GM23338 (cell line): ENCODE measurements at places on chromosomes 2 and 18. TPM values are rescaled to one million over a fixed set of nuclear protein-coding genes. Genes with fewer than 3 reads are reported as not detected.

CNRIP1 gene
- total RNA-seq, result 5.9 and 6.9 TPM in 2 replicates

KLHL41 gene
- total RNA-seq, result not detected in 2 replicates

DNA sequence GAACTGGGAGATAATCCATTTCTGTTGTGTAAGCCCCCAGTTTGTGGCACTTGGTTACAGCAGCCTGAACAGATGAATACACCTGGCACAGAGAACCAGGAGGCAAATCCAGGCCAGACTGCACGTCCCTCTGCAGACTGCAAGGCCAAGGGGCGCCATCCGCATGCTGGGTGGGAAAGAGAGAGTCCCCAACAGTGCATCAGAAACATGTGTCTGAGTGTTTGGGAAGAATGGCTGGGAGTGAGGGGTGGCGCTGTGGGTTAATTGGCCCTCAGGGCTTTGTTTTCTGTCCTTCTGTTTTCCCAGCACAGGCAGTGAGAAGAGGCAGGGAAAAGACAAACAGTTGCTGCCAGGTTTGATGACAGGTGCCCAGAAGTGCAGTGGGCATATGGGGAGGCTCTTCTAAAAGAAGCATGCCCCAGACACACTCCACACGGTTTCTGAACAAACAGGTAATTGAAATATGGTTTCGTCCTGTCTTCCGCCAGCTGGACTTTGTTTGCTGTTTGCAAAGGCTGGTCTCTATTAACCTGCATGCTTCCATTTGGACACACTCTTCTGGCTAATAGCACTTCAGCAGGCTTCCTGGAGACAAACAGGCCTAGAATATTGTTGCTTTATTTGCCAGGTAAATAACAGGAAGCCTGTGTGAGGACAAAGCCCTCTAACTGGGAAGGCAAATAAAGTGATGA is 43.4 kb upstream of the SEC11C start:
- peak; percentile 86 for DNase-seq

GRCh38 chr2:65834771-65835475 is 402.5 kb upstream of the SPRED2 start:
- DNase-seq, result no peak

GRCh38 chr2:176446718-176447414 is 177.6 kb downstream of the MTX2 start:
- no peak for DNase-seq

GRCh38 chr2:106572541-106573450 is 85.6 kb downstream of the CD8B2 start:
- DNase-seq, result peak; percentile 81

DNA sequence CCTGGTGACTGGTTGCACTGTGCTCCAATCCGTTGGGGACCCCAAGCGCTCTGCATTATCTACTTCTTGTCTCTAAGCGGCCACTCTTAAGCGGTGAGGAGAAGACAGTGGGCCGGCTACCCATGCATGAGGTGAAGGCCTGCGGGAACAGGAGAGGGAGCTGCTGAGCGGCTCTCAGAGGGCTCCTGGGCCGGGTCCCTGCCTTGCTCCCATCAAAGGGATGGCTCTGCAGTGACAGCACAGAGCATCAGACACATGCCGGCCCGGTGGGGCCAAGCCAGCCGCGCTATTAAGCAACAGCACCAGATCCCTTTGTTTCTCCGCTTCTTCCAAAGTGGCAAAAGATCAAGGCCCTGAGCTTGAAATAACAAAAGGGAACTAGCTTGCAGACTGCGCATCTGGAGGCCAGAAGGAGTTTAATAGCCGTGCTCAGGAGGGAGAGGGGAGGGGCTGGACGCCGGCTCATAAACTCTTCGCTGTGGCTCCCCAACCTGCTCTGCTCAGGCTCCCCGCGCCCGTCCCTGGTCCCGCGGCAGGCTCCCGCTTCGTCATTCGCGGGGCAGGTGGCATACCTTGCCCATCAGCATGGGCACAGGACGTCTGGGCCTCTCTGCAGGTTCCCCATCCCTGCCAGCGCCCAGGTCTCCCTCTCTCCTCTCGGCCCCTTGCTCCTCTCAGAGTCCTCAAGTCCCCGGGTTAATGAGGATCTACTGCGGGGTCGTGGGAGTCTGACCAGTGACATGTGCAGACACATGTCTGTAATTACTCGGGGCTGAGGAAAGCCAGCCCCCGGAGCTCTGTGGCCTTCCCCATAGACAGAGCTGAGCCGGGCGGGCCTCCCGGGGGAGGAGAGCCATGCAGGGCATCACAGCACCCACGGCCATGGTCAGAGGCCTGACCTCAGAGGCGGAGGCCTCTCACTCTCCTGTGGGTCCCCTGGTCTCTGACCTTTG is 96.7 kb downstream of the ASB1 start:
- peak; percentile 78 for DNase-seq

- DNase-seq, result no peak
These were observed 67.8 kb upstream of the HNMT start for GRCh38 chr2:137896467-137896866.

GRCh38 chr2:218317303-218317630 is 25.0 kb upstream of the TMBIM1 start:
- no peak for DNase-seq
